Brain microvascular endothelial cell (primary cell): ENCODE measurements at places on chromosomes 2 and 18.

GRCh38 chr2:83233326-83233725 is 1225.8 kb downstream of the SUCLG1 start:
- no peak for DNase-seq

DNA sequence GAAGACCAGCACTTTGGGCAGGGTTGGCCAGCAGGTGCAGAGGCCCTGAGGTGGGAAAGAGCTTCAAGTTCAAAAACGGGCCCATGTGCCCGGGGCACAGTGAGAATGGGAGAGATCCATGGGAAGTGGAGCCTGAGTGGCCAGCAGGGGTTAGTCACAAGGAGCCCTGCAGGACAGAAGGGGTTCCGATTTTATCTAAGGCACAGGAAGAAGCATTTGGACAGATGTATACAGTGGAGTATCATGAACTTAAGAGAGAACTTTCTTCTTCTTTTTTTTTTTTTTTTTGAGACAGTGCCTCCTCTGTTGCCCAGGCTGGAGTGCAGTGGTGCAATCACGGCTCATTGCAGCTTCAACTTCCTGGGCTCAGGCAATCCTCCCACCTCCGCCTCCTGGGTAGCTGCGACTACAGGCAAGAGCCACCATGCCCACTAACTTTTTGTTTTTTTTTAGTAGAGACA is 24.0 kb downstream of the WIPF1 start:
- no peak for DNase-seq

DNA sequence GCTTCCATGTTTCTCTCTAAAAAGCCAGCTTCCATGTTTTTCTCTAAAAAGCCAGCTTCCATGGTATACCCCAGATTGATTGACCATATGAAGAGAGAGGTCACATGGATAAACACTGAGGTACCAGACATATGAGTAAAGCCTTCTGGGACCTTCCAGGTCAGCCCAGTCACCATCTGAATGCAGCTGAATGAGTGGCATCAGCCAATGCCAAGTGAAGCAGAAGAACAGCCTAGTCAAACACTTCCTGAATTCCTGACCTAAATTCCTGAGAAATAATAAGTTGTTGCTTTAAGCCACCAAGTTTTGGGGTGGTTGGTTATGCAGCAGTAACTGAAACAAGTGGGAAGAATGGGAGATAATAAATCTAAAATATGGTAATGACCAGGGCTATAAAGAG is 5.7 kb upstream of the ALS2 start:
- no peak for DNase-seq

DNA sequence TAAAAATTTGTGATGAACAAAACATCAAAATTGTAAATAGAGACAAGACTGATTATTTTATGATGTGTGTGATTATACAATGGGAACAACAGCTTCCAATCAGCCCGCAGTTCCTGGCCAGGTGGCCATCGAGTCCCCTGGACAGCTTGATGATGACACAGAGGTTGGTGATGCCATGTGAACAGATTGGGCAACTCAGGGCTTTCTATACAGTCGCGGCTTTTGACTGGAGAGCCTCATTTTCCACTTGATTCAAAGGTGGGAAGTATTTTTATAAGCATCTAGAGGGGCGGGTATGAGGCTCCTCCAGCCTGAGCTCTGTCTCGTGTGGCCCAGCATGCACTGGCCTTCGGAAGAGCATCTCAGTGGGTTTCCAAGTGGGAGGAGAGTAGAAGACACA is 14.9 kb upstream of the HPCAL1 start:
- DNase-seq = no peak

- peak; percentile 42 for DNase-seq
Observed at GRCh38 chr2:240435457-240435947, at the start of gene GPC1. Gene GPC1 (plus strand): TSS chr2:240435663. CDS start chr2:240435919, 256 bp downstream.

DNA sequence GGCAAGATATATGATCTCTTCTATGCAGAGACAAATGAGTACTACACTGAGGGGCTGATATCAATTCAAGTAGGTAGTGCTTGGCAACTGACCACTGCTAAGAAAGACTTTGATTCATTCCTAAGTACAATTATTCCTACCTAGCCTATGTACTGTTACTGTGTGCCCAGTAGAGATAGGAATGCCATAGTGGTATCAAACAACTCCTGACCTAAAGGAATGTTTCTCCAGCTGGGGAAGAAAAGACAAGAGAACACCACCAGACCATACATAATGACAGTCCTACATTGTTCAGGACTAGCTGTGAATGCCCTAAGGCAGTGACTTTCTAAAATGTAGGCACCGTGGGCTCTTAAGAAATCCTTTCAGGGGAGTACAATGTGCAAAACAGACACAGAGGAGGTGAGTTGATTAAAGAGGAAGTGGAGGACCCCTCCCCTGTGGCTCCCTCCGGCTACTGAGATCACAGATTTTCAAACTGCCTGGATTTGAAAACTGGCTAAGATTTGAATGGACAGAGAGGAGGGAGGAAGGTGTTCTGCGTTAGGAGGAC is 89.1 kb downstream of the ANTXR1 start:
- DNase-seq = no peak

- DNase-seq = no peak
Observed at GRCh38 chr2:142031656-142032055, 99.2 kb downstream of the LRP1B start.

DNA sequence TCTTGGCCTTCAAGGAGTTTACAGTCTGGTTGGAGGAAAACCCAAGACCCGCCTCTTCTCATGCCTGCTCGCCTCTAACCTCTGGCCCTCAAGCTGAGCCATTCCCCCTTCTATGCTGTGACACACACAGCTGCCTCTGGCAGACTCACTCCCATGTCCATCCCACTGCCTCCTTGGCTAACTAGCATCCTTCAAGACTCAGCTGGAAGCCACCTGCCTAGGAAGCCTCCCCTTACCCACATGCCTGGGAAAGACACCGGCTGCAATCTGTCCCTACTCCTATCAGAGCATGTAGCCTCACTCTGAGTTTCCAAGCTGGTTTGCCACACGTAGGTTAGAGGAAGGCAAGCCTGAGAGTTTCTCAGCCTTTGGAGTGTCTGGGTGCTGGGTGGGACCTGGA is 6.9 kb upstream of the MGAT4A start:
- no peak for DNase-seq

DNA sequence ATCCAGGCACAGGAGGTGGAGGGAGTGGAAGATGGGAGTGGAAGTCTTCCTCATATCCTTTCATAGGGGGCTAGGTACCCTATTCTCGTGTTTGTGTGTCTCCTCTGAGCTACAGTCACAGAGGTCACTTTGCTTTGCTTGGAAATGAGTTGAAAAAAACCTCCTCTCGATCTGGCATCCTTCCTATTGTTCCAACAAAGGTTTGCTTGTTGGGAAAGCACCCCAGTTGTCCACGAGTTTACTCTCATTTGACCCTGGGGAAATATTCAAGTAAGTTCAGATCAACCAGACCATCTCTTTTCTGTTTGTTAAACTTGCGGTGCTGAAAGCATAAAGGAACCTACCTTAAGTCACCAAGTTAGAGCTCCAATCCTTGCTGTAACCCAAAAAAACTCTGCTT is 59.3 kb downstream of the ARHGEF33 start:
- no peak for DNase-seq

- DNase-seq = no peak
Observed at GRCh38 chr18:48580066-48580465, 41.2 kb downstream of the CTIF start.

DNA sequence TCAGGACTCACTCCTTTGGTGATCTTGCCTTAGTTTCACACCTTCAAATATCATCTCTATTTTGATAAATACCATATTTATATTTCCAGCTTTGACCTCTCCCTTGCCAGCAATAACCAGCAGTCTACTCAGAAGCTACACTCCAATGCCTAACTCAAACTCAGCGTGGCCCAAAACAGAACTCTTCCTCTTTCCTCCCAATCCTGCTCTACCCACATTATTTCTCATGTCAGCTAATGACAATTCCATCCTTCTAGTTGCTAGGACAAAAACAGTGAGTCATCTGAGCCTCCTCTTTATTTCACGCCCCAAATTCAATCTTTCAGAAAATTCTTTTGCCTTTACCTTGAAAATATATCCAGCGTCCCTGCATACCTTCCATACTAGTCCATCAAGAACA is 23.5 kb downstream of the CYRIA start:
- no peak for DNase-seq

GRCh38 chr2:71798266-71799012 is 345.1 kb downstream of the DYSF start:
- peak; percentile 9 for DNase-seq

- DNase-seq = no peak
Observed at GRCh38 chr2:16069933-16070647, 129.7 kb downstream of the MYCN start.

- DNase-seq = peak; percentile 74
Observed at GRCh38 chr18:56233595-56233994, 404.8 kb downstream of the TXNL1 start.

DNA sequence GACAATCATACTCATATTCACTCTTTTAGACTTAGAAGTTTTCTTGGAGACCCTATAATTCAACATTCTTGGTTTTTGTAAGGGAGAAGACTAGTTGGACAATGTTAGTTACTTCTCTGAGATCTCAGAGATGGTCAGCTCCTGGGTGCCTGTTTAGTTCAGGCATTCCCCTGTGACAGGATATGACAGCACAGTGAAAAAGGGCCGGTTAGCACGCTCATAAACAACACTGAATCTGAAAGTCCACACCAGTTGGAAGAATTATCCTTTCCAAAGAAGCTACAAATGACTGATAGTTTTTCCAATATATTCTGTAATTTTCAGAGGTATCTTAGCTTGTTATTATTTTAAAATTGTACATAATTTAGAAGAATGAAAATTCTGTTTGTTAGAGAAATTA is 75.7 kb downstream of the ADAM23 start:
- DNase-seq = no peak

DNA sequence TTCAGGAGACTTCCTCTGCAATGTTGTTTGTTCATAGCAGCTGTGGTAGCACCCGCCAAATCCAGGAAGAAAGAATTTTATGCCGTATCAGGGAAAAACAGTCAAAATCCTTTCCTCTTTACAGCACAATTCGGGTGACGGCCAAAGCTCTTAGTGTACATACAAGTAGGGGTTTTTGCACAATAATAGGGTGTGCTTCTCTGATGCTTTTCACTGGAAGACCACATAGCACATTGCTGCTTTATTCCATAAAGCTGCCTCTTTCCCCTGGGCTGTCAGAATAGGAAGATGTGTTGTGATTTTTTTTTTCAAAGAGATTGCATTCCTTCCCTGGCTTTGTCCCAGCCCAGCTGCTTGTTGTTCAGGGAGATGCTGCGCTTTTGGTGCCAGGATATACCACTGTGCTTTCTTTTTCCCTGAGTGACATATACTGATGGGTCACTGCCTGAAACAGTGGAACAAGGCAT is 27.2 kb upstream of the LANCL1 start:
- no peak for DNase-seq

DNA sequence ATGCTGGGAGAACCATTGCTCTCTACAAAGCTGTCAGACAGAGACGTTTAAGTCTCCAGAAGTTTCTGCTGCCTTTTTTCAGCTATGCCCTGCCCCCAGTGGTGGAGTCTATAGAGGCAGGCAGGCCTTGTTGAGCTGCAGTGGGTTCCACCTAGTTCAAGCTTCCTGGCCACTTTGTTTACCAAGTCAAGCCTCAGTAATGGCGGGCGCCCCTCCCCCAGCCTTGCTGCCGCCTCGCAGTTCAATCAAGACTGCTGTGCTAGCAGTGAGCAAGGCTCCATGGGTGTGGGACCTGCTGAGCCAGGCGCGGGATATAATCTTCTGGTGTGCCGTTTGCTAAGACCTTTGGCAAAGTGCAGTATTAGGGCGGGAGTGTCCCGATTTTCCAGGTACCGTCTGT is 52.7 kb upstream of the SCYGR2 start:
- peak; percentile 2 for DNase-seq

DNA sequence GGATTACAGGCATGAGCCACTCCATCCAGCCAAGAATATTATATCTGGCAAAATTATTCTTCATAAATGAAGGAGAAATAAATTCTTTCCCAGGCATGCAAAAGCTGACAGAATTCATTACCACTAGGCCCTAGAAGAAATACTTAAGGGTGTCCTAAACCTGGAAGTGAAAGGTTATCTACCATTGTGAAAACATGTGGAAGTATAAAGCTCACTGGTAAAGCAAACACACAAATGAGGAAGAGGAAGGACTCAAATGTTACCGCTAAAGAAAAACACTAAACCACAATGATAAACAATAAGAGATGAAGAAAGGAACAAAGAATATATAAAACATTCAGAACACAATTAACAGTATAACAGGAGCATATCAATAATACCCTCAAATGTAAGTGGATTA is 171.8 kb downstream of the CAMKMT start:
- no peak for DNase-seq

DNA sequence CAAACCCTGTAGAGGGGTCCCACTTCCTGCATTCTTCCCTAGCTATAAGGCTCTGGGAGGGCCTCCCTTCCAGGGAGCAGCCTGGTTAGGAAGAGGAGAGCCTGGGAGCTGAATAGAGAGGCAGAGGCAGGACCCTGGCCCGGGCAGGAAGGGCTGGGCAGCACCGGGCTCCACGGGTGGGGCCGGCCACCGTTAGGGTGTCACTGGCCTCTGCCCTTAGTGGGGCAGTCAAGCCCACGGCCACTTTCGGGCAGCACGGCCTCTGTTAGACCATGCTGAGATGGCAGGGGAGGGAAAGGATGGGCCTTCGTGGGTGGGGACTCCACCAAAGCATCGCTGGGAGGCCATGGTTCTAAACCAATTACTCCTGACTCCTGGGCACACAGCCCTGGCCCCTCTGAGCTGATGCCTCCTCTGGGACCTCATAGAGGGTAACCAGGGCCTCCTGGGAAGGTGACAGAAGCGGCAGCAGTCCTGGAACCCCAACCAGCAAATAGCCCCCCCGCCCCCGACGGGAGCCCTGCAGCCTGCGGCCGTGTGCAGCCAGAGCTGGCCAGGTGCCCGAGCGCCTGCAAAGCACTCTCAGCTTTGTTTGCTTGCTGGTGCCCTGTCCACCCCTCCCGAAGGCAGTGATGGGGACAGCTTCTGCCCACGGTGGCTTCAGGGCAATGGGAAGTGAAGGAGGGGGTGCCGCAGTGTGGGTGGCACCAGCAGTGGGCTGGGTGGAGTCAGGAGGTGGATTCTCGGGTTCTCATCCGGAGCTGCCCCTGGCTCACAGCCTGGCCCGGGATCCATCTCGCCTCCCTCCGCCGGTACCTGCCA is 16.3 kb upstream of the HPCAL1 start:
- no peak for DNase-seq

DNA sequence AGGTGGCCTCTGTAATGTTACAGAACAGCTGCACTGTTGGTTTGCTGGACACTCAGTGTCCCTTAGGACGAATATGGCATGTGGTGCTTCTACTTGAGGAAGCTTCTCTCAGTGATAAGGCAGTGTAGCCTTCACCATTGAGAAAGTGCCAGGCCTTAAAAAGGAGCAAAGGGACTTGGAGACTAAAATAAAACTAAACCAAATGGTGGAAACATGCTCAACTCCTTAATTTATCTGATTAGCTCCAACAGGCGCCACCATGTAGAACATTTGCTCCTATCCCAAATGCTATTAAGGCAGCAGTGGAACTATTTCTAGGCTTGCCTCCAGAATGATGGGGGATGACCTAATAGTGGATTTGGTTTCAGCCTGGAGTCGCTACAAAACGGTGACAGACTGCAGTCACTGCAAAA is 77.5 kb upstream of the MYL1 start:
- no peak for DNase-seq

GRCh38 chr2:98382739-98383138 is 36.5 kb downstream of the CNGA3 start:
- no peak for DNase-seq

- DNase-seq = no peak
Observed at GRCh38 chr2:67993329-67993728, 69.5 kb downstream of the C1D start.

GRCh38 chr2:67561457-67561965 is 164.4 kb downstream of the ETAA1 start:
- DNase-seq = peak; percentile 74

GRCh38 chr2:51681854-51682253 is 649.9 kb upstream of the NRXN1 start:
- no peak for DNase-seq

- no peak for DNase-seq
Observed at GRCh38 chr18:79912994-79913831, 38.2 kb downstream of the SLC66A2 start.
